ENCODE measurements at places on chromosomes 7 and 10.

GRCh38 chr10:119350502-119351097 lies 143.2 kb downstream of the GRK5 start:
- DNase-seq = no peak

- DNase-seq = no peak
Observed at GRCh38 chr7:157318015-157318706, 18.6 kb upstream of the DNAJB6 start.

DNA sequence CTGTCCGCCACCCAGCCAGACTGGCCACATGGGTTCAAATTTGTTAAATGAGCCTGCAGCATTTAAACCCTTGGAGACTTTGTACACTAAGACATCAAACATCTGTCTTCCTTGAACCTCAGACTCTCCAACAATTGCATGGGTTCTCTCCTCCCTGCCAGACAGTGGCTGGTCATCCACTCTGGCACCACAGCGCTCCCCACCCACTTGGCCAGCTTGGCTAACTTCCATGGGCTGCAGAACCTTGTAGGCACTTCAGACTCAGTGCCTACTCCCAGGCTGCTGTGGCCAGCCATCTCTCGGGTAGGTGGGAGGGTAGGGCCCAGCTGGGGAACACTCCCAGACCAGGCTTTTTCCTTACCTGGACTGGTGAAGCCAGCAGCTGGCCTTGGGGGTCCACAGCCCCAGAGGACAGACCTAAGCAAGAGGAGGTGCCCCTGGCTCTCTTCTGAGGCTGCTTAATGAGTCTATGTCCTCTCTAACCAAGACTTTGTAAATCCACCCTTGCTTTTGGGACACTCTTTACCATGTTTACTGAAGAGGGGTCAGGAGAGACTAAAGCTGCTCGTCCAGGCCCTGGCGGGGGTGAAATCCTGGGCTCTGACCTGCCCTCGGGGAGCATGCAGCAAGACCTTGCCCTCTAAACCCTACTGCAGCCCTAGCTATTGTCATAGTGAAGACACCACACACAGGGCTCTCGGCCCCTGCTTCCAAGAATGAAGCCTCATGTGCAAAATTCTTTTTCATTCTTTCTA lies 82.7 kb downstream of the ARHGAP22 start:
- no peak for DNase-seq

DNA sequence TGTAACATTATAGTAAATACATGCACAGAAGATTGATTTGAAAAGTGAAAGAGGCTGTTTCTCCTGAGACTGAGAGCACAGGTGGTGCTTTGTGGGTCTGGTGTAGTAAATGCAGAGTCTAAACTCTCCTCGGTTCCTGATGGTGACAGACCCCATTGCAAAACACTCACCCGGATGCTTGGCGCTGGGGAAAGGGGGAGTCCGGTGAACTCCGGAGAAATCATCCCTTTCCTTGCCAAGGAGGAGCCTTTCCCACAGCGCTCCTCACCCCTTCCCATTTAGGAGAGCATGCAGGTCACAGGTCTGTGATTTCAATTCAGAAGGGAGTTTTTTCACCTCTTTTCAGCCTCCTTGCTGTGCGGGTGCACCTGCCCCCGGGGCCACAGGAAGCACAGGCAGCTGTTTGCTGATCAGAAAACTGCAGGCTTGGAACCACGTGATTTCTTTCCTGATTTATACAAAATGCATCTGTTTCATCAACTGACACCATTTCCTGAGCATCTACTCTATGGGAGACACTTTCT lies 75.6 kb upstream of the LYZL2 start:
- DNase-seq = peak; percentile 23

DNA sequence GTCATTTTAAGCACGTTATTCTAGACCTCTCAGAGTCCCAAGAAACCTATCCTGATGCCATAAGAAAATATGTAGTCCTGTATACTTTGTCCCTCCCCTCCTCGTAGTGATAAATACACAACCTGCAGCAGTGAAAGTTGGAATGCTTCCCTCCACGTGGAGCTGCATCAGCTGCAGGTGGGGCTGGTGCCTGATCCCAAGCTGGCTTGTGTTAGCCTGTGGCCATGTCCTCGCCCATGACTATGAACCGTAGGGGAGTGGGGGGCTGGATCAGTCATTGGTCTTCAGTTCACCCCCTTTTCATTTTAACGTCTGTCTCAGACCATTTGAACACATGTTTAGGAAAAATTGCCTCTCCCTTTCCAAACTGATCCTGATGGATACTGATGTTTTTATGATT lies 171.4 kb upstream of the HABP2 start:
- DNase-seq = no peak

GRCh38 chr10:32605787-32606186 lies 159.8 kb downstream of the CCDC7 start:
- DNase-seq = no peak

GRCh38 chr7:6496842-6497636 lies 49.3 kb upstream of the DAGLB start:
- no peak for DNase-seq

DNA sequence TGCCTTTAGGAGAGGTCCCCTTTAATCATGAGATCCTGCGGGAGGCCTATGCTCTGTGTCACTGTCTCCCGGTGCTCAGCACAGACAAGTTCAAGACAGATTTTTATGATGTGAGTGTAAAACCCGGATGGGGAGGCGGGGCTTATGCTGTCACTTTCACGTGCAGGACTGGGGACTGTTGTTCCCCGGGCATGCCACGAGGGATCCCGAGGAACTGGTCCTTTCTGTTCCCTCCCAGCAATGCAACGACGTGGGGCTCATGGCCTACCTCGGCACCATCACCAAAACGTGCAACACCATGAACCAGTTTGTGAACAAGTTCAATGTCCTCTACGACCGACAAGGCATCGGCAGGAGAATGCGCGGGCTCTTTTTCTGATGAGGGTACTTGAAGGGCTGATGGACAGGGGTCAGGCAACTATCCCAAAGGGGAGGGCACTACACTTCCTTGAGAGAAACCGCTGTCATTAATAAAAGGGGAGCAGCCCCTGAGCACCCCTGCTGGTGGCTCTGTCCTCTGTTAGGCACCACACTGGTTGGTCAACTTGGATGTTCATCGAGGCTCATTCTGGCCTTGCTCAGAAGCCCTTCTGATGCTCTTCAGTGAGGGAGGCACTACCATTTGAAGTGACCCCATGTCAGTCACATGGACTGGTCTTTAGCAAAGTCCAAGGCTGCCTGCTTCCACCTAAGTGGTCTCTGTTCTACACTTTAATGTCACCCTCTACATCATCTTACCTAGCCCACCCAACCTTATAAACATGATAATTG lies 2.8 kb downstream of the COPS6 start:
- DNase-seq = no peak

- no peak for DNase-seq
Observed at GRCh38 chr7:133386205-133386604, 133.3 kb downstream of the EXOC4 start.

- DNase-seq = no peak
Observed at GRCh38 chr7:45102785-45103712, 8.4 kb downstream of the TBRG4 start.

DNA sequence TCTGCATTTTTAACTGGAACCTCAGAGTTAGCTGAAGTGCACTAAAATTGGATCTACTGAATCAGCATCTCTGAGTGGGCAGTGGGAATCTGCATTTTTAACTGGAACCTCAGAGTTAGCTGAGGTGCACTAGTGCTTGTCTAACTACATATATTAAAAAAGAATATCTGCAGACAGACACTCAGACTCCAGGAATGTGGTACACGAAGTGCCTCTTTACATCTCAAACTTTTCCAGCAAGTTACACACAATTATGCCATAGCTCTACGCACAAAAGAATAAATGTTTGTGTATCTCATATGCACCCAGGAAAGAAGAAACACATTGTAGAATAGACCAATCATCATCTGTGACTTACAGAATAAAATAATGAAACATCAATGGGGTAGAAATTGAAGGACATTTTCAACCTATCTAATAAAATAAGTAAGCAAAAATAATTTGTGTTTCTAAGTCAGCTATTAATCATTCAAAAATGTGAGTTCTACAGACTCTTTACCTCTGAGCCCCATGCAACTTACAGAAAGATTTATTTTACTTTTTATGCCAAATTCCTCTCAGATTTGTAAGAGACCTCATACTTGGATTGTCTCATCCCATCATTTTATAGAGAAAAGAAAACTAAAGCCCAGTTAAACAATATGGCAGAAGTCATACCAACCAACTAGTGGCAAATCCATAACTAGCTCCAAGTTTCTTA lies 28.3 kb downstream of the PPP1R3A start:
- no peak for DNase-seq

GRCh38 chr7:79291498-79291865 lies 162.0 kb downstream of the MAGI2 start:
- DNase-seq = no peak

DNA sequence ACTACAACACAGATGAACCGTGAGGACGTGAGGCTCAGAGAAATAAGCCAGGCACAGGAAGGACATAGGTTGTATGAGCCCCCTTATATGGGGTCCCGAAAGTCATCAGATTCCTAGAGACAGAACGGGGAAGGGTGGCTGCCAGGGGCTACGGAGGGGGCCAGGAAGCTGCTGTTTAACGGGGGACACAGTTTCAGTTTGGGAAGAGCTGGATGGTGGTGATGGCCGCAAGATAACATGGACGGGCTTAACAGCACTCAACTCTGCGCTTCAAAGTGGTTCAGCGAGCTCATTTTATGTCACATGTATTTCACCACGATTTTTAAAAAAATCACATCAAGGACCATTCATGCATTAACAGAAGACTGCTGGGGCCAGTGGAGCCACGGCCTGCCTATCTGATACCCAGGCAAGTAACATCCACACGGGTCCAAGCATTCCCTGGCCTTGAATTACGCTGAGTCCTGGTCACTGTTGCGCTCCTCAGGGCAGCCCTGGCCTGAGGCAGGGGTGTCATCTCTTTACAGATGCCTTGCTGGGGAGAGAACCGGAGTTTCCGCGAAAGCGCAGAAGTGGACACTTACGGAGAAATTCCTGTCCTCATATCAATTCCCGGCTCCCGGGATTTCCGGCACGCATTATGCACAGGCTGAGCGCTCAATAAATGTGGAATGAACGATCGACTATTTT lies 1.5 kb downstream of the CARD11 start:
- no peak for DNase-seq

- no peak for DNase-seq
Observed at GRCh38 chr10:32205670-32206069, 141.3 kb downstream of the EPC1 start.

- DNase-seq = no peak
Observed at GRCh38 chr10:19426034-19426433, 377.4 kb downstream of the MALRD1 start.

GRCh38 chr10:61355211-61355610 lies 98.0 kb downstream of the TMEM26 start:
- DNase-seq = no peak

- no peak for DNase-seq
Observed at GRCh38 chr10:118564652-118565051, 30.8 kb downstream of the PRLHR start.

DNA sequence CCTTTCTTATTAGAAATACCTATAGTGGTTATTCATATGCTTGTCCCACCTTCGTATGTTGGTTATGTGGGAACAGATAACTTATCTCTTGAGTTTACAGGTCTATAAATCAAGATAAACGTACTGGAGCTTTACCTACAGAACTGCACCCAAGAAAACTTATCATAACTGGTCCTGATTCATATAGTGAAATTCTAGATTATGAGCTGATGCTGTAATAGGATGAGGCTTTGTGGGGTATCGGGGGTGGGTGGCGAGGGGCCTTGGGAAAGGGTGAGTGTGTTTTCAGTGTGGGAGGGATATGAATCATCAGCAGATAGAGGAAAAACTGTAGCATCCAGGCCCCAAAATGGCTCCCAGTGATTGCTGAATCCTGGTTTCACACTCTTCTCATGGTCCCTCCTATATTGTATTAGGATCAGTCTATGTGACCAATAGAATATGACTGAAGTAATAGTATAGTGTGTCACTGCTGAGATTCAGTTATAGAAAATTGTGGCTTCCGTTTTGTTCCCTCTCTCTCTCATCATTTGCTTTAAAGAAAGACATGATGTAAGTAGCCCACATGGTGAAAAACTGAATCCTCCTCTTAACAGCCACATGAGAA lies 706.8 kb upstream of the LRRTM3 start:
- no peak for DNase-seq

- DNase-seq = no peak
Observed at GRCh38 chr7:78125884-78126283, 327.3 kb downstream of the PHTF2 start.

DNA sequence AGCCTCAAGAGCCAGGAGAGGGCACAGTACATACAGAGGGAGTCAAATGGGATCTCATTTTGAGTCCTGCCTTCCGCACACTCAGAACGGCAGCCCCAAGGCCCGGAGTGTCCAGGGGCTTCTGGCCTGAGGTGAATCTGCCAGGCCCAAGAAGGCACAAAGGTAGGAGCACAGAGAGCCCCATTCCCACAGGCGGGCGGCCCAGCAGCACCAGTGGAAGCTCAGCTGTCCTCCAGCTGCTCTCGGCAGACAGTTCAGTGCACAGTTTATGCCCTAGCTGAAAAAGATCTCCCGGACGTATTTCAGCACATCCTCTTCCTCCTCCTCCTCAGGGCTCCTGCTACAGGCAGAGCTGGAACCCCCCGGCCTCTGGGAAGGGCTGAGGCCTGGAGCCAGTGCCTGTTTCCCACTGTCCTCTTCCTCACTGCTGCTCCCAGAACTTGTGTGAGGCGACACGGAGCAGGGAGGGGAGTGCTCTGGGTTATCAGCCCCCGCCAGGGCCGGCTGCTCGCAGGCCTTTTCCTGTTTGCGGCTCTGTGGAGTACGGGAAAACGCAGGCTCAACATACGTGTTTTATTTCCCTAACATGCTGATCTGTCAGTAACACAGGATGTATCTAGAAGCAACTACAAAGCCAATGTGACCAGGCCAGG lies 4.0 kb downstream of the CYREN start:
- DNase-seq = no peak

GRCh38 chr7:14233076-14233867 lies 243.8 kb upstream of the ETV1 start:
- no peak for DNase-seq

DNA sequence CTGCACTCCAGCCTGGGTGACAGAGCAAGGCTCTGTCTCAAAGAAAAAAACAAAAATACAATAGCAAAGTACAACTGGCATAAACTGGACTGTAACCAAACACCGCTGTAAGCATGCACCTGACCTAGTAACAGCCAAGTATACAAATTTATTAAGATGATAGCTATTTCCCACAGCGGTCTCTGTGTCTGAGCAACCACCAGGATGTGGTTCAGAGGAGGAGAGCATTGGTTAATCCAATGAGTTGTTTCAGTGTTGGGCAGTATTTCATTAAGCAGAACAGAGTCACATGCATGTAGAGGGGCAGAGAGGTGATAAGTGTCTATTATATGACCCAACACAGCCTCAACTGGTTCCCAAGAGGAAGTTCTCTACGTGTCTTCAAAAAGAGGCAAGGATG lies 4.0 kb downstream of the SLC16A12 start:
- no peak for DNase-seq

GRCh38 chr7:140310337-140311002 lies 87.9 kb downstream of the SLC37A3 start:
- no peak for DNase-seq
